GM04503 (cell line): ENCODE measurements at places on chromosomes 7 and 10.
A peak's percentile ranks its signal among the peaks of the same experiment; 100 is the strongest.

- no peak for DNase-seq
Observed at GRCh38 chr7:116988363-116988989, 35.2 kb downstream of the ST7 start.

DNA sequence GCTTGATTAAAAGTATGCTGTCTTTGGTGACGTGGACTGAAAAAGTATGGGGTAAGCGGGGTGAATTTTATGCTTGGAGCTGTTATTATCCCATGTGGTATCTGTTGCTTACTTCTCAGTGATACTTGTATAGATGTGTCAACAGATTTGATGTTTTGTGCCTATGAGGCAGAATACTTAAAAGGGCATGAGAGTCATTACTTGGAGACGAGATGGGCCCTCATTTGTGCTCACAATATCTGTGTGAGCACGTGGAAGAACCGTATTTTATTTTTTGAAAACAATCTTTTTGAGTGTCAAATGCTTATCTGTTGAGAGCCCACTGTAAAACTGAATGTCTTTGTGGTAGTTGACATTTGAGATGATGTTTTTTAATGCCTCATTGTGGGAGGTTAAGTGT lies 281.9 kb downstream of the EXOC4 start:
- no peak for DNase-seq

DNA sequence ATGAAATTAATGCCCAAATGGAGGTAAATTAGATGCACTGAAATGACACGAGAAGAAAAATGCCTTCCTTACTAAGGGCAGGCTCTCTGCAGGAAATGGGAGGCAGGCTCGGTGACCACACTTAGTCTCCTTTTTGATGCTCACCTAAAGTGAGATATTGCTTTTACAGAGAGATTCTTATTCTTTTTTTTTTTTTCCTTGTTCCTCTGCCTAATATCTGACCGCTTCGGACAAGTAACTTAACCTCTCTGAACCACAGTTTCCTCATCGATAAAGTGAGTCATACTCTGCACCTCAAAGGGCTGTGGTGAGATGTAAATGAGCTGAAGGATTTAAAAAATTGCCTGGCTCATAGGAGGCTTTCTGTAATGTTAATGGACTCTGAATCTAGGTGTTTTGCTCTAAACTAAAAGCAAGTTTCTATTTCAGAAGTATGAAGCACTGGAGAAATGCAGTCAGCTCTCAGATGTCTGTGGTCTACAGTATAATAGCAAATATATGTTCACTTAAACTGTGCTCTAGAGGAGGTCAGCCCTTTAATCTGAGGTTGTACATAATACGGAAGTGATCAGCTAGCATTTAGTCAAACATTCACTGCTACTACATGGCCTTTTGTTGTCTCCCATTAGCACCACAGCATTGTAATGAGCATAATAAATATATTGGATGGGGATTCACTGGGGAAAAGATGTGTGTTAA lies 23.2 kb downstream of the NKX2-3 start:
- DNase-seq: no peak

DNA sequence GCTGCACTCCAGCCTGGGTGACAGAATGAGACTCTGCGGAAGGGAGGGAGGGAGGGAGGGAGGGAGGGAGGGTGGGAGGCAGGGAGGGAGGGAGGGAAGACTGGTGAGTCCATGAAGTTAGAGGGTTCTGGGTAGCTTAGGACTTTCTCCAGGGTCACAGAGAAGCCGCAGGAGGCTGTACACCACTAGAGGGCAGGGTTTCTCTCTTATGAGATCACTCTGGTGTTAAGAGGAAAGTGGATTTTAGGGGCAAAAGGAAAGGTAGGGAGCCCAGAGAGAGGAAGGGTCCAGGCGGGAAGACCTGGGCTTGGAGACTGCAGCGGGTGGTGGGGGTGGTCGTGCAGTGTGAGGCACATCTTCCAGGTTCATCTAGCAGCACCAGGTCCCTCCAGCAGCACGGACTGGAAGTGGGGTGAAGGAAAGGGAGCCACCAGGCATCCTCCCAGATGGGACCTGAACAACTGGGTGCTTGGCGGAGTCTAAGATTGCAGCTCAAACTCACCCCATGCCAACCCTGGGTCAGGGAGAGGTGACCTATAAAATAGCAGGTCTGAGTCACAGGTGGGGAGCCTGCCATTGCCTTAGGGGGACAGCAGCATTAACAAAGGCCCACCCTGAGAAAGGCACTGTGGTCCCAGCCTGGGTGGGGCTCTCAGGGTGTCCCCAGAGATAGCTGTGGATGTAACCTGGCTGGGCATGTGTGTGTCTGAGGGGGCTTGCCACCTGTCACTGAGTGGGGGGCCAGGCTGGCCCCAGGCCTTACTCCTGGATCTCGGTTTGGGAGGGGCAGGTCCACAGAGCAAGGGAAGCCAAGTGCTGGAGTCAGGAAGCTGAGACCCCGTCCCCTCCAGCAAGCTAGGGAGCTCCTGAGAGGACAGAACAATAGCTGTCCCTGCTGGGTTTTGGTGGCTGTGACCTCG lies 48.5 kb upstream of the SLC29A3 start:
- no peak for DNase-seq

DNA sequence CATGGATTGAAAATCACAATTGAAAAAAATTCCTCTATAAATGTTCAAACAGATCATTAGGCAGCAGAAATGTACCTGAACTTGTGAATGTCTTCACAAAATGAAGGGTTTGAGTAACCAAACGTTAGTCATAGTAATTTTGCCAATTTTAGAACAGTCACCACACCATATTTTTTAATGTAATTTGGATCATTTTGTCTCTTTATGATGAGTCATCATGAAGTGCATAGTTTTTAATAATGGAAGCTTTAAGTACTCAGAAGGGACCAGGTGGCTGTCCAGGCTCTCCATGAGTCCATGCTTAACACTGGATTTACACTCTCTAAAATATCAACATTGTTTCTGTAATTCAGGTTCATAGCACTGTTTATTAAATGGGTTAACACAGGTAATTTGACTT lies 219.2 kb downstream of the ETV1 start:
- DNase-seq: no peak

DNA sequence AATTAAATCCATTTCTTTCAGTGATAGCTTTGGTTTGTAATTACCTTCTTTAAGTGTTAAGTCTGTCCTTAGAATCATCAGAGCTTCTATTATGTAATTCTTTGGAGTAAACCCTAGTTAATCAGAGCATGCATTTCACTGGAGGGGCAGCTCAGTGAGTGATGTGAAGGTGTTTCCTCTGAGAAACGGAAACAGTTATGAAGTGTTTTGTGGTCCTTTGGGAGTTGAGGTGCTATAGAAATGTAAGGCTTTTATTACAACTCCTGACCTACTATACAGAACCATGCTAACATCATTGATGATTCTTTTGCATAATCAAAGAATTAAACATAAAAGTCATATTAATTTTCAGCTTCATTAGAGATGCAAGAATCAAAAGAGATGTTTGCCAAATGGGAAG lies 141.5 kb downstream of the EXOC4 start:
- no peak for DNase-seq

DNA sequence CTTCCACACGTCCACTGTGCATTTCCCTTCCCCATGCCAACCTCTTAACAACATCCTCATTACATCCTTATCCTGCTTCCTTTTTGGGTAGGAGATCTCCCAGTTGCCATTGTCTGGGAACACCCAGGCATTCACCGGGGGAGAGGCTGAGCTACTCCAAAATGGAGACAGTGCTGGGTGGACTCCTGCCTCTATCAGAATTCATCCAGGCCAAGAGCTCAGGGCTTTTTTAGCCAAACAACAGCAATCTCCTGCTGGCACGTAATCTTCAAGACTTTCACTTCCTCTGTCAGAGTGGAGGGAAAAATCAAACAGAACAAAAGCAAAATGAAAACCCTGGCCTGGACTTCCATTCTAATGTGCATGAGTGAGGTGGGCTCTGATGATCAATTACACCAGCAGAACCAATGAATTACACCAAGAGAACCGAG lies 245.0 kb downstream of the PRPF18 start:
- DNase-seq: no peak

DNA sequence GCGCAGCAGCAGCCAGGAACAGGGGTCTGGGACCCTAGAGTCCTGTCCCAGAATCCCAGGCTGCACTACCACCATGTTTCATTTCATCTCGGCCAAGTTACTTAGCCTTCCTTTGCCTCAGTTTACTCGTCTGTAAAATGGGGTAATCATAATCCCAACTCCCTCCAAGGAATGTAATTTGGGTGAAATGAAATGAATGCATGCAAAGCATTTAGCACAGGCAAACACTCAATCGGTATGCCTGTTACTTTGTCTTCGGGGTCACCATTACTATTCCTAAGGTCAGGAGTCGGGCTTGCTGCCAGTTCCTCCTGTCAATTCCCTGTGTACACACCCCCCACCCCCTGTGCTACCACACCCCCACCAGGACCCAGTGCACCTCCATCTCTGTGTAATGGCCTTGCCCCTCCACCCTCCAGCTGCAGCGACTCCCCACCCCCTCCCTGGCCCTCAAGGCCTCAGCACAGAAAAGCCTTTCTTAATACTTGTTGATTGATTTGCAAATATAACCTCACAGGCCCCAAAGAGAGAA lies 1.7 kb downstream of the TNS3 start:
- no peak for DNase-seq

- DNase-seq: no peak
Observed at GRCh38 chr7:2540641-2541051, 14.7 kb downstream of the BRAT1 start.

DNA sequence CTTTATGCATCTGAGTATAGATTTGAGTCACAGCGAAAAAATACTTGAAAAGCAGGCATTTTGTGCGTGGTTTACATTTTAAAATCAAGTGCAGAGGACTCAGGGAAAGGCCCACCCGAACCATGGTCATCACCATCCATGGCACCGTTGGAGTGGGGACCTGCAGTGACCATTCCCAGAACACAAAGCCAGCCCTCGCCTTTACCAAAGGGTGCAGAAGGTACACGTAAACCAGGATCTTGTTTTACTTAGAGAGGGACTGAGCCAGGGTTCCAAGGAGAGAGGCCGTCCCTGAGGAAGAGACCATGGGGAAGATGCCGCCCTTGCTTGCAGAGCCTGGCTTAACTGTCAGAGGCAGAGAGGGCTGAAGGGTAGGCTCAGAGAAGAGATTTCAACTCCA lies 12.0 kb upstream of the CNPY1 start:
- no peak for DNase-seq

DNA sequence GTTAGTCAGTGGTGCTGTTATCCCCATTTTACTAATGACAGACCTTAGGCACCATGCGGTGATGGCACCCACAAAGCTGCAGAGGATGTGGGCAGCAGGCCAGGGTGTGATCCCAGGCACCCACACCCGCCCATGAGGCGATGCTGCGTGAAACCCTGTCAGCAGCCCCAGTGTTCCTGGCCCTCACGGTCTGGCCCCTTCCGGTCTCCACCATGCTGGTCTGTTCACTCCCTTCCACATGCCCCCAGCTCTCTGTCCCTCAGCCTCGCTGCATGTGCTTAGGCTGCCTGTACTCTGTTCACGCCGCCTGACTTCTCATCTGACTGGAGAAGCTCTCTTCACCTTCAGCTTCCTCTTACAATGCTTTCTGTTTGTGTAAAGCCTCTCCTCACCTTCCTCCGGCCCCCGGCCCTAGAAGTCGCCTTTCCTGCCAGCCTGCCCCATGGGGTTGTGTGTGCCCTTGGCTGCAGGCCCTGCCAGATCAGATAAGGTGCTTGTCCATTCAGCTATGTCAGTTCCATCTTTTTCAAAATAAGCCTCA lies 17.6 kb upstream of the ORAI2 start:
- no peak for DNase-seq

GRCh38 chr10:115947104-115947503 lies 325.9 kb downstream of the GFRA1 start:
- DNase-seq: peak; percentile 56

- no peak for DNase-seq
Observed at GRCh38 chr10:22246680-22247391, 29.0 kb upstream of the EBLN1 start.

GRCh38 chr7:34061149-34061548 lies 155.8 kb downstream of the BMPER start:
- peak; percentile 66 for DNase-seq

DNA sequence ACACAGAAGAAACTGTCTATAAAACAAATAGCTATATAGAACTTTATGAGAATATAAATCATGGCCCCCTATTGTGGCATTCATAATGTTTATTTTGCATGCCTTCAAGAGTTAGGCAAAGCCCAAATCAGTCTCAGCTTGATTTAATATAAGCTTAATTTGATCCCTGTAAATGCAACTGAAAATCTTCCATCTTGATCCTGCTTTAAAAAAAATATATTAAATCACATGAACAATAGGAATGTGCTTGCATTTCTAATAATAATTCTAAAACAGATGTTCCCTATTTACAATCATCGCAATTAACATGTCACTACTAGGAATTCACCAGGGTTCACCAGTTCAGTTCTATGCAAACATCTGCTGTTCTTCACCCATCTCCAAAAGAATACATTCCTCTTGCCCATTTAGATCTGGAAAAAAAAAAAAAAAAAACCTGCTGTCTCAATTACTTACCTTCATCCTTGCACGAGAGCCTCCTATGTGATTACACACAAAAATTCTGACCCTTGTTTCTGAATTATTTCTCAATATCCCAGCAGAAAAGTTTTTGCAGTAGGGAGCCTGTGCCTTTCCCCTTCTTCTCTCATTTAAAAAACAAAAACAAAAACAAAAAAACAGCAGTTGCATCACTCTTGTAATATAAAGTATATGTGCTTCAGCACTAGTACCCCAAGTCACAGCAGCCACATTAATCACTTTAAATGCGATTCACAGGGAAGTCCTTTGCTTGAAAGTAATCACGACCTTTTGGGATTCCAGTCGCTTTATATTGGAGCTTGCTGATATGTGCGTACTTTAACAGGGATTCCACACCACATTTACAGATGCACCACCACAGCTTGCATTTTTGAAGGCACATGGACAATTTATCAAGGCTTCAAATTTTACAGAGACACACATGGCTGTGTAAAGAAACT lies 194.8 kb upstream of the KMT2E start:
- DNase-seq: no peak

DNA sequence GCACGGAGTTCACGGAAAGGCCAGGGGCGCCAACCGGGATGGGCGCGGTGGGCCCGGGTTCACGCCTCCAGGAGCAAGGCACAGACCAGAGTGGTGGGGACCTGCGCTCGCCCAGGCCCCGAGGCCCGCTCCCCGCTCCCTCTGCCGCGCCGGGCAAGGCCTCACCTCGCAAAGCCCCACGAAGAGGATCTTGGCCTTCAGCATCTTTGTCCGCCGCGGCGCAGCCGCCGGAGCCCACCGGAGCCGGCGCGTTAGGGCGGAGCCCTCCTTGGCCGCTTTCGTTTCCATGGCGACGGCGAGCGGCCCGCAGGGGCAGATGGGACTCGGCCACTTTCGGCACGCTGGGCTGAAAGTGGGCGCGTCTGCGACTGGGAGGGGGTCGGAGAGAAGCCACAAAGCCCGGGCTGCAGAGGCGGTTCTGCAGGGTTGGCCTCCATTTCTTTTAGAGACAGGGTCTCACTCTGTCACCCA lies 944.4 kb upstream of the ZNF722 start:
- no peak for DNase-seq

DNA sequence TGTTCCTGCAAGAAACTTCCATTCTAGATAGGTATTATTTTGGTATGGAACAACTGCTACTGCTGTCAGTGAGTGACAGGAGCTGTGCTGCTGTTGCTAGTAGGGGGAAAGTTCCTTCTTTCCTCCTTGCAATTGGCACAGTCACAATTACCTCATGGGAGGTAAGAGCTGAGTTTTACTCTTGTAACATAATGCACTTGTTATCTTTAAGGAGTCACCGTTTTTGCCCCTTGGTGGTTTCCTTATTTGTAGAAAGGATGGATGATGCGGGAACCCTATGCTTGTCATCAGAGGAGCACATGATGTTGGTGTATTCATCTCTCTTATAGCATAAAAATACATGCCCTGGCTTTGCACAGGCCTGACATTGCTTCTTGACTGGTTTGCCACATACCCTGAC lies 234.7 kb upstream of the NPY start:
- no peak for DNase-seq
